Type B pancreatic cell (in vitro differentiated cells): ENCODE measurements at places on chromosomes 16 and 17.

DNA sequence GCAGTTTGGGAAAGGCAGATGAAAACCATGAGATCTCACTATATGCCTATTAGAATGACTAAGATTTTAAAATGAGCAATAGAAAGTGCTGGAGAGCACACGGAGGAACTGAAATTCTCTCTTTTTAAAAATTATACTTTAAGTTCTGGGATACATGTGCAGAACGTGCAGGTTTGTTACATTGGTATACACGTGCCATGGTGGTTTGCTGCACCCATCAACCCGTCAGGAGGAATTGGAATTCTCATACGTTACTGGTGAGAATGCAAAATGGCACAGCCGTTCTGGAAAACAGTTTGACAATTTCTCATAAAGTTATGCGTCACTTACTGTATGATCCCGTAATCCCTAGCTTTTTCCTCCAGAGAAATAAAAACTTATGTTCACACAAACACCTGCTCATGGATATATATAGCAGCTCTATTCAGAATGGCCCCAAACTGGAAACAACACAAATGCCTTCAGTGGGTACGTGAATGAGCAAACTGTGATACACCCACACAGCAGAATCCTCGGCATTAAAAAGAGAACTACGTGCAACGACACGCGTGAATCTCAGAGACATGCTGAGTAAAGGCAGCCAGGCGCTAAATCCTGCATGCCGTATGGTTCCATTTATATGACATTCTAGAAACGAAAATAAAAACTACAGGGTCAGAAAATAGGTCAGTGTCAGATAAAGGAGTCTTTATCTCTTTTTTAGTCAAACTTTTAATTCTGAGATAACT, 11.8 kb downstream of the PIK3R6 start:
- no peak for DNase-seq

GRCh38 chr17:8264320-8264719, 15.2 kb downstream of the PFAS start:
- no peak for DNase-seq

DNA sequence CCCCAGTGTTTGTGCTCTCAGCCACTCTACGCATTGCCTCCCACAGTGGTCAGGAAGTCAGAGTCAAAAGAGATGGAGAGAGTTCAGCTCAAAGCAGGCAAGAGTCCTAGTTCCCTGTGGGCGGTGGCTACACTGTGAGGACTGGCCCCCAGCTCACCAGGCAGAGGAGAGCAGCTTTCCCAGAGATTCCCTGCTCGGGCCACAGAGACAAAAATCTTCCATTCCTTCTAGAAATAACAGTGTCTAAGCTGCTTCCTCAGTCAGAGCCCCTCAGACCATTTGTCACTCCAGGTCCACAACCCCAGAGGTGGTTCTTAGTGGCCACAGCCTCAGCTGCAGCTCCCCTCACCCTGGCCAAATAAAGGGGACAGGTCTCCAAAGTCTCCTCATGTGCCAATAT, 263.0 kb upstream of the RPL38 start:
- no peak for DNase-seq

GRCh38 chr16:54265575-54266107, 20.9 kb downstream of the IRX3 start:
- peak; percentile 50 for DNase-seq

DNA sequence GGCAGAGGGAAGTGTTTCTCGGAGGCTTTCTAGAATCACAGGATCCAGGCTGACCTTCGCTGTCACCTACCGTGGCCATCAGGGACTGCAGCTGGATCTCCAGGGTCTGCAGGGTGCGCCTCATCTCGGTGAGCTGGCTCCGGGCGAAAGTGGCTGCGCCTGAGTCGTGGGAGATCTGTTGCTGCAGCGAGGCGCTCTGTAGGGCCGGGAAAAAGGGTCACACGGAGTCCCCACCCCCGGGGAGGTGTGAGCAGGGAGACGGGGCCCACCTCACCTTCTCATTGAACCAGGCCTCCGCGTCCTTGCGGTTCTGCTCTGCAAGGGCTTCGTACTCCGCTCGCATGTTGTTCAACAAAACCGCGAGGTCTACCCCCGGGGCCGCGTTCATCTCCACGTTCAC, 2.9 kb downstream of the KRT28 start:
- DNase-seq = no peak

DNA sequence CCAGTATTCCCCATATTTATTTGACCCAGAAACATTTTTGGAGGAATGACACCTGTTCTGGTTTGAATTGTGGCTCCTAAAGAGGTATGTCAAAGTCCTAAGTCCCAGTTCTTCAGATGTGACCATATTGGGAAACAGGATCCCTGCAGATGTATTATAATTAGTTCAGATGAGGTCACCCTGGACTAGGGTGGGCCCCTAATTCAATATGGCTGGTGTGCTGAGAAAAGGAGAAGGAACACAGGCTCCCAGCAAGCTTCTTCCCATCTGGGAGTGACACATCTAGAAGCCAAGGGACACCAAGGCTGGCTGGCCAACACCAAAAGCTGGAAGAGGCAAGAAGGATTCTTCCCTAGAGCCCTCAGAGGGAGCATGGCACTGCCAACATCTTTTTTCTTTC, 3.8 kb upstream of the GCSH start:
- DNase-seq = no peak

DNA sequence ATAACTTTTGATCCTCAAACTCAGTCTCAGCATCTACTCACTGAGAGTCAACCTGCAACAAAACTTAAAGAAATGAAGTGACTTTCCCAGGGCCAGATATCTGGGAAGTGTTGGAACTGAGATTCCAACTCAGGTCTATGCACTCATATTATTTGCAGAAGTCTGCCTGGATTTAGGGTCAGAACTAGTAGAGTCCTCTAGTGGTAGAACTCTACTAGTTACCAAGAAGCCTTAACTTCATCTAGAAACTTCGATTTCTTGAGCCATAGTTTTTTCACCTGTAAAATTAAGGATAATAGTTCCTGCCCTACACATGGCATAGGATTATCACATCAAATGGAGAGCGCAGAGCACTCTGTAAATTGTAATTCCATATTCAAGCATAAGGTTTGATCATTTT, 23.4 kb upstream of the KRT24 start:
- DNase-seq = no peak

DNA sequence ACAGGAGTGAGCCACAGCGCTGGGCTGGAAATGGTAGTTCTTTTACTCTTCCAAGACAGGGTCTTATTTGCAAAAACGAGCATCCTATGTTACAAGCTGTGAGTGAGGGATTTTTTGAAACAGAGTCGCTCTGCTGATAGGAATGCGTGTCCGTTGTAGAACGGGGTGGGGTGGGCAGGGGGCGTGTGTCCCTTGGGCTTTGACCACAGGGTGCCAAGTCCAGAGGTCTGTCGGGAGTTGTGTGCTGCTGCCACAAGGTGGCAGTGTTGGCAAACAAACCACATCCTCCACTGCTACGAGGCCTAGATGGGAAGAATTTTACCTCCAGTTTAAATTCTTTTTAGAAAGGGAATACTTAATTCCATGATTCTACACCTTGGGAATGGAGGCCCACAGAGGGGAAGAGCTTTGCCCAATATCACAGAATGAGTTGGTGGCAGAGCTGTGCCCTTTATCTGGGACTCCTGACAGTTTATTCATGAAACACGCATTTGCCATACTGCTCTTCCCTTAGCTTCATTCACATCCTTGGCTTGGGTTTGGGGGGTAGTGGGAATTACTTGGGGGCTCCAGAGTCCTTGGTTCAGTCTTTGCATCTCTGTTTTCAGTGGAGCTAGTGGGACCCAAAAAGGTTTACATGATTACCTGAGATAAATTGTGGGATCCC, 30.6 kb upstream of the ETV4 start:
- DNase-seq = peak; percentile 78

GRCh38 chr17:73910206-73910605, 266.0 kb upstream of the SDK2 start:
- DNase-seq = no peak

DNA sequence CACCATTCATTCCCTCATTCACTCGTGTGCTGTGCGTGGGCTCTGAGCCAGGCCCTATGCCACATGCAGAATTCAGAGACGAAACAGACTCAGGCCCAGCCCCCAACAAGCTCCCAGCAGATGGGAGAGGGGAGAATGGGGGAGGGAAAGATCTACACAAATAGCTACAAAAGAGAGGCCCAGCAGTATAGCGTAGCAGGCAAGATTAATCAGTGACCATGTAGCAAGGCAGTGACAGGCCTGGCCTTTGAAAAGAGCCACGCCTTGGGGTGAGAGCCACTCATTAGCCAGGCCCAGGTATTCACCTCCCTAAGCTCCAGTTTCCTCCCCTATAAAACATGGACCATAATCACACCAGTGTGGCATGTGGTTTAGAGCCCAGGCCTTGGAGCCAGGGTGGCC, 16.4 kb upstream of the KRT19 start:
- no peak for DNase-seq

GRCh38 chr16:31711344-31711845, 162.2 kb upstream of the ZNF267 start:
- no peak for DNase-seq

DNA sequence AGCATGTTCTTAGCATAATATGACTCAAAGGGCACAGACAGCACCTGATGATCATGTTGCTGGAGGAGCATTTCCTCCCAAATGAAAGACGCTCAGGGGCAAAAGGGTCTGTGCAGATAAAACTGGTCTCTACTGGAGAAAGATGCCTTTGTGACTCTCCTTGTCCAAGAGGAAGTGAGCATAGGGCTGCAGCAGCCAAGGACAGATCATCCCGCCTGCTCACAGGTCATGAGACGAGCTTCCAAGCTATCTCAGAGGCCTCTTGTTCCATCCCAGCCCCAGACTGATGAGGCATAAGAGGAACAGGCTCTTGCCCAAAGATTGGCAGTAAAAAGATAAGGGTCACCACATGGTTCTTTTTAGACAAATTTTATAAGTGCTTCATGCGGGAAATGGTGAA, 141.8 kb downstream of the KATNIP start:
- no peak for DNase-seq
